ENCODE measurements at places on chromosomes 5 and 9.

DNA sequence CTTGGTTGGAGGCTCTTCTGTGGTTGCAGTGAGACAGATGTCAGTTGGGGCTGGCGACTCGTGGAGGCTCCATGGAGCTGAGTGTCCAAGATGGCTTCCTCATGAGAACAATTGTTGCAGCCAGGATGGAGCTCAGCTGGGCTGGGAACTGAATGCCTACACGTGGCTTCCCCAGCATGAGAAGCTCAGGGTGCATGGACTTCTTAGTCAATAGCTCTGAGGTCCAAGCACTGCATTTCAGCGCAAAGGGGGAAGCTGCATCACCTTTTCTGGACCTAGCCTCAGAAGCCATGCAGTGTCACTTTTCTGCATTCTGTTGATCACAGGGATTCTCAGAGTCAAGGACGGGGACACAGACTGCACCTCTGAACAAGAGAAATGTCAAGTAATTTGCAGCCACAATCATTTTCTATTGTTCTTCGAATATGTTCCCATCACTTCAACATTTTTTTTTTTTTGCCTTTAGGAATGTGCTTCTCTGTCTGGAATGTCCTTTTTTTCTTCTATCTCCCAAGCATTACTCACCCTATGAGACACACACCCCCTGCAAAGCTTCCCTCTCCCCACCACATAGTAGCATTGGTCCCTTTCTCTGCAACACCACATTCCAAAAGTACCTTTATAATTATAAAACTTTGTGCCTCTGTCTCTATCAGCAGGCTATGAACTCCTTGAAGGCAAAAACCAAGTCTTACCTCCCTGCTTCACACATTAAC, 57.5 kb upstream of the STK32A start:
- no peak for DNase-seq

- DNase-seq, result no peak
Measured at GRCh38 chr5:89179731-89180130, 296.7 kb upstream of the MEF2C start.

DNA sequence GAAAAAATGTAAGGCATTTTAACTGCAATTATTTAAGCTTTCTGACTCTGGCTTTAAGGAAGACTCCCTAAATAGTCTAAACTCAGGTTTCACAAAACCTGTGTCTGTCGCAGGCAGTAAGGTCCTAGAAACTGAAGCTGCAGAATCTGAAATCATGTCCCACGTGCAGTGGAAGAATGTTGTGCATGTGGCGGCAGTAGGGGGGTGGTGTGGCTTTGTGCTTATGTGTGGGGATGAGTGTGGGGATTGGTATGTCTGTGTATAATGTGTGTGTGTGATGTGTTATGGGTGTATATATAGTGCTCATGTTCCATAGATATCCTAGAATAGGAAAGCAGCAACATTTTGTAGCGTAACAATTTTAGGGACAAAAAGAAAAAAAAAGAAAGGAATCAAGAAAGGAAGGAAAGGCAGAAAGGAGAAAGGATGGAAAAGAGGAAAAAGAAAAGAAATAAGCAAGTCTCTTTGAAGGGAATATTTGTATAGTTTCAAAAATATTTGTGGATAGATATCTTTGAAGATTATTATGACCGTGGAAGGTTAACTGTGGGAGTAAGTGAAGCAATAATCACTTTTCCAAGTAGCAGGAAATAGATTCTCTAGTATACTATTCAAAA, 6.6 kb downstream of the ANKDD1B start:
- DNase-seq, result no peak

- DNase-seq, result no peak
Measured at GRCh38 chr9:8473244-8474020, 673.9 kb upstream of the DMAC1 start.

DNA sequence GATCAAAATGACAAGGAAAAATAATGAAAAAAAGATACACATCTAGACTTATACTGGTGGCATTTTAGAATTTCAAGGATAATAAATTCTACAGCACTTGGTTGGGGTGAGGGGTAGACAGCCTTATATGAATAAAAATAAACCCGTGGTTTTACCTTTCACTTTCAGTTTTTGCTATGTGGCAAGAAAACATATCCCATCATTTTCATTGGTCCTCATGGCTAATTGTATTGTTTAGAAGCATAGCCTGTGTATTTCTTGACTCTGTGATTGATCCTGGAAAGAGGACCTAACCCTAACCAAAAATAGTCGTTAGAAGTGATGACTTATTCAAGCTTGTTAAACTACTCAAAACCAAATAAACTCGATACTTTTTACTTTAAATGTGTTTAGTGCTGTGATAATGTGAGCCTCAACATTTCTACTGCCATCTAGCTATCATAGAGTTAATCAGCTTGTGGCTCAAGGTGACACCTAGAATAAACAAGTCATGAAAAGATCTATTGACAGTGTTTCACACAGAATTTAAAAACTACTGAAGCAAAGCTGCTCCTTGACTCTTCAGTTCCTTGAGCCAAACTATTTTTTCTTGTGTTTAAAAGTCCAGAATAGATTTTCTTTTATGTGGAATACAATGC, 153.3 kb upstream of the IZUMO3 start:
- DNase-seq, result no peak

DNA sequence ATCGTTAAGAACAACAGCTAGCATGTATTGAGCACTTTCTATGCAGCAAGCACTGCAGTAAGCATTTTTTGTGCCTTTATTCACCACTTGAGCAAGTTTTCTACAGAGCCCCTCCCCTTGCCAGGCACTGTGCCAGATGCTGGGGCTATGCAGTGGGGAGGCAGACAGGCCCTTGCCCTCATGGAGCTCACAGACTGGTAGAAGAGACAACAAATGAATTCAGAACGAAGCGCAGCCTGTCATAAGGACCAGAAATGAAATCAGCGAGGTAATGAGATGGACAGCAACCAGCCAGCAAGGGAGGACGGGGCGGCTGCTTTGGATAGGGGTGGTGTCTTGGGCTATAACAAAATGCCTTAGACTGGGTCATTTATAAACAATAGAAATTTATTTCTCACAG, 68.8 kb downstream of the C9orf50 start:
- DNase-seq, result no peak
